ENCODE measurements at places on chromosomes 7 and 10.

GRCh38 chr10:48786606-48787282, 102.1 kb downstream of the WDFY4 start:
- no peak for DNase-seq

GRCh38 chr10:84822931-84823630, 494.7 kb downstream of the CCSER2 start:
- no peak for DNase-seq

DNA sequence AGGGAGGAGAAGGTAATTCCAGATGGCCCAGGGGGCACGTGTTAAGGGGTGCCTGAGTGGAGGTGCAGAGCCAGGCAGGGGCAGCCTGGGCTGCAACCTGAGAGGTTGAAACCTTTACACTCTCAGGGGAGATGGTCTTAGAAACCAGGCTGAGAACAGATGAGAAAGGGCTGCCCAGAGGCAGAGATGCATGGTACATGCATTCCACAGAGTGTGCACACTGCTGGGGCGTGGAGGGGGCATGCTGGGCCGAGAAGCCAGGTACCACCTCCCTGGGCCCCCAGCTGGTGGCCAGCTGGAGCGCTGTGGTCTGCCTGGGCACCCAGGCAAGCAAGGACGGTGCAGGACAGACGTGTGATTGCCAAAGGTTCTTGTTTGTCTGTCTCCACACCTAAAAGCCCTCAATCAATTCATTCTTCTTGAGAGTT, 14.1 kb upstream of the CSGALNACT2 start:
- no peak for DNase-seq

- DNase-seq = peak; percentile 36
These were observed 151.0 kb downstream of the CHN2 start for GRCh38 chr7:29345590-29345989.

DNA sequence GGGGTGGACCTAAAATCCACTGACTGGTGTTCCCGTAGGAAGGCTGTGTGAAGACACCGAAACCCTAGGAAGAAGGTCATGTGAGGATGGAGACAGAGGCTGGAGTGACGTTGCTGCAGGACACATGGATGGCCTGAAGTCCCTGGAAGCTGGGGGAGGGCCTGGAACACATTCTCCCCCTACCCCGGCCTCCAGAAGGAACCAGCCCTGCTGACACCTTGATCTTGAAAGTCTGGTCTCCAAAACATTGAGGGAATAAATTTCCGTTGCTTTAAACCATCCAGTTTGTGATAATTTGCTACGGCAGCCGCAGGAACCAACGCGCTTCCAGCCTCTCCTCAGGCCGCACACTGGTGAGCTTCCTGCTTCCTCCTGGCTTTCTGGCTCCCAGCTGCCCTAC, 288.2 kb downstream of the GLRX3 start:
- DNase-seq = no peak

- no peak for DNase-seq
These were observed 64.0 kb upstream of the FERD3L start for GRCh38 chr7:19209166-19209696.

DNA sequence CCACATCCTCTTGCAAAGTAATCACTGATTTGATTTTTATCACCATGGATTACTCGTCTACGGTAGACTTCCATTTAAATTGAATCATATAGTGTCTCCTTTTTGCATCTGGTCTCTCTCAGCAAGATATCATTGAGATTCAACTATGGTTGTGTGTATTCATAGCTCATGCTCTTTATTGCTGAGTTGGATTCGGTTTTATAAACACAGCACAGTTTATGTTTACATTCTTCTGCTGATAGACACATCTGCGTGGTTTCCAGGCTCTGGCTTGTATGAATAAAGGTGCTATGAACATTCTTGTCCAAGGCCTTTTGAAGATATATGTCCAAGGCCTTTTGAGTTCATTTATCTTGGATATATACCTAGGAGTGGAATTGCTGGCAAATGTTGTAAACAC, 356.5 kb upstream of the CELF2 start:
- no peak for DNase-seq

DNA sequence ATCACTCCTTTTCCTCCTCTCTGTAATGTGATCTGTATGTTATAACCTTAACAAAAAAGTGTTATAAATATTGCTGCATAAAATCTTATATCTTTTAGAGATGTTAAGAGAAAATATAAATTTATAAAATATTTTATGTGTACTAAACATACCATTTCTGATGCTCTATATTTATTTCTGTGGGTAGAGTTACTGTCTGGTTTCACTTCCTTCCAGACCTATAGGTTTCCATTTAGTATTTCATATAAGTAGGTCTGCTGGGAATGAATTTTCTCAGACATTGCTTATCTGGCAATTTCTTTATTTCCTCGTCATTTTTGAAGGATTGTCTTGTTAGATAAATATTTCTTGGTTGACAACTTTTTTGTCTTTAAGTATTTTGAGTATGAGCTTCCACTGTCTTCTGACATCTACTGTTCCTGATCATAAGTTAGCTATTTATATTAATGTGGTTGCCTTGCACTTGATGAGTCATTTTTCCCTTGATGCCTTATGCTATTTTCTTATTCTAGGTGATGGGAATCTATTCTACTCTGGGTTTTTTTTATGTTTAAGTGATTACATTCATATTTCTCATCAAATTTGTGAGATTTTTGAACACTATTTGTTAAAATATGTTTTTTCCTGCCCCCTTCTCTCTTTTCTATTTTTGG, 11.2 kb upstream of the THSD7A start:
- no peak for DNase-seq

DNA sequence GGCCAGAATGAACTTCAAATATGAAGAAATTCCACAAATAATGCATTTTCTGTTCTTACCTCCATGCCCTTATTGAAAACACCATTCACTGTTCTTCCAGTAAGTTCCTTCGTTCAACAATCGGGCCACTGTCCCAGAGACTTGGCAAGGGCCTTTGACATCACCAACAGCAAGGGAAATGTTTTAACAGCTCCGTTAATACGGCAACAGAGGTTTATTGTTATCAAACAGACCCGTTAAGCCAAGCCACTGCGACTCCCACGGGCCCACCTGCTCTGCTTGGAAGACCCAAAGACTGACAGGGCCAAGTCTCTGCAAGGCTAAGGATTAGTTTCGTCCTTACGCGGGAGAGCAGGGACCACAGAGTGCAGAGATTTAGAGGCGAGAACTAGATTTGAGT, 43.4 kb upstream of the LYZL1 start:
- no peak for DNase-seq

DNA sequence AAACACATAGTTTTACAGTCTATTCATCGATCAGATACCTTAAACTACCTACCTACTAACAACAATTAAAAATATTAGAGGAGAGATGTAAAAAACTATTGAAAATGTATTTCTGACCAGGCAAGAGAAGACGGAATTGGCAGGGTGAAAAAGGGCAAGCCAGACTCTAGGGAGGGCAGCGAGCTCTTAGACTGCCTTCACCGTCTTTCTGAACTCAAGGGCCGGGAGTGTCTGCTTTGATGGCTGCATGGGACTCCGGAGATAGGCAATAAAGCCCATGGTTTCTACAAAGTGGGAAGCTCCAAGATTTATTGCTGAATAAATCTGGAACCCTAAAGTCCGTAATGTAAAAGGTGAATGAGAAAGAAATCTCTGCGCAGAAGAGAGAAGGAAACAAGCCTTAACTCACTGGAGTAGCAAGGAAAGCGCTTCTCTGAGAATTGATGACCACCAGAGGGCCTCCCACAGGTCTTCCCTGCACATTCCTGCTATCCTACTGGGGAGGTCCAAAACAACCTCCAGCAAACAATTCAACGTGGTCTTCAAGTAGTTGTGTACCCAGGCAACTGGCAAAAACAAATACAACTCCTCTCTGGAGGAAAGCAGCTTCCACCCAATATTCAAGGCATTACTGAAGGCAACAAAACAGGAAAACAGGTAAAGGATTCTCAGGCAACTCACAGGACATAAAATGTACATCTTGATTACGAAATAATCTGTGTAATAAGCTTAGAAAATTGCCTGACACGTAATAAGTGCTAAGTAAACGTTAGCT, 181.3 kb downstream of the SDK1 start:
- DNase-seq = no peak

DNA sequence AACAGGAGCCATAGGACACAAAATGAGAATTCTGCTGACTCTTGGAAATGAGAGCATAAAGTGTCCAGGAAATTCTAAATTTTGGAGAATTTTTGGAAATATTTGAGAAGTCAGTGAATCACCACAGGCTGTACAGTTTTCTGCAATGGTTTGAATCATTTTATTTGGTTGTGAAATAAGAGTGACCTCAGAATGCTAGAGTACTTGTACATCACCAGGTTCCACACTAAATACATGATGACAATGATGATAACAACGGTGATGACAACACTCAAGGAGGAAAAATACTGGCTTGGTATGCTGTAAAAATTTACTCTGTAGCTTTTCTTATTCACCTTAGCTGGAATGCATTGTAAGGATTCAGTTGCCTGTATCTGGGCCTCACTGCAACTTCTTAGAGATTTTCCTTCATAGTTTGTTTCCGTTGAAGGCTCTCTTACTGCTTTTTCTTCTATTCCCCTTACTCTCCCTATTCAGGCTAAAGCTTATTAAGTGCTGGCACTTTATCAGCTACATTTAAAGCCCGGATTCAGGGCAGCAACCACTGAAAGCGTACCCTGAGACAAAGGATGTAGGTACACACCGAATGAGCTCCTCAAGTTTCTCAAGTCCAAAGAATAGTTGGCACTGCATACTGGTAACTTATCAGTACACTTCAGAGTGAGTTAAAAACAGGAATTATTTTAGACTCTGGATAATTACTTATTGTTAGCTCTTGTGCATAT, 30.2 kb upstream of the NME8 start:
- no peak for DNase-seq

DNA sequence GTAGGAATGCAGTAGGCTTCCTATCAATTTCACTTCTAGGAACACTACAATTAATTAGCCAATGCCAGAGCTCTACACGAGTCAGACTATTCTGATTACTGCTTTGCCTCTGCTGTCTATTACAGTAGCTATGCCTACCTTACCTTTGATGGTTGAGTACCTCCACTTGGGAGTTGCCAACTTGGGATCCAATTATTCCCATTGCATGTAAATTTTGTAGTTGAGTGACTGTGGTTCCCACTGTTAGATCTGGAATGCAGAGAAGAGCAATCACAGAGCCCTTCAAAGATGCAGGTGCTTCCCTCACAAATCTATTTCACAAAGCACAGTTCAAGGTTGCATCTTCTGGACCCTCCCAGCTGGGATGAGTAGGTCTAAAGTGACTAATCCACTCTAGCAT, 62.9 kb upstream of the AASS start:
- no peak for DNase-seq

GRCh38 chr7:46368871-46369270, 447.8 kb upstream of the IGFBP3 start:
- no peak for DNase-seq

DNA sequence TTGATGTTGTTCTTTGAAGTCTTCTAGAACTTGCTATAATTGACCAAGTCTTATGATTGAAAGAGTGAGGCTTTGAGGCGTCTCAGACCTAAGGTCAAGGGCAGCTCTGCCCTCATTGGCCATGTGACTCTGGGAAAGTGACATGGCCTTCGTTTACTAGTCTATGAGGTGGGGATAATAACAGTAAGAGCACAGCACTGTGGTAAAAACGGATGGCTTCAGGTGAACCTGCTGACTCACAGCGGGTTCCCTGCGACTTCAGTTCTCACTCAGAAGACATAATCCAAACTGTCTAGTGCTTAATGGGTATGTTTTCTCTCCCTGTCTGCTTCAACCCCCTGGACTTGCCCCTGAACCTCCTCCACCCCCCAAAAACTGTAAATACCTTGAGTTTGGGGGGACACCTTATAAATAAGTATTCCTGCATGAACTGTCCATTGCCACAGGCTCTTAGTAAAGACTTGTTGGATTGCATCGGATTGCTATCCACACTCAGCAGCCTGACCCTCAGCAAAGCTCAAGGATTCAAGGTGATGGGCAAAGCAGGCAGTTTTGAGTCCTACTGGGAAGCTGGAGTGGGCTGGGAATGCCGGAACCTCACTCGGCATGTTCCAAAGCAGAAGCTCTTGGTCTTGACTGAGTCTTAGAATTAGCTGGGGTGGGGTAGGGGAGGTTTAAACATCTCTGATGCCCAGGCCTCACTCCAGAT, 304.6 kb downstream of the KLF6 start:
- peak; percentile 30 for DNase-seq

GRCh38 chr7:15747712-15748111, 61.2 kb upstream of the MEOX2 start:
- DNase-seq = no peak

GRCh38 chr7:95899919-95900513, 127.7 kb downstream of the DYNC1I1 start:
- DNase-seq = no peak

- DNase-seq = peak; percentile 32
These were observed 13.7 kb upstream of the INMT start for GRCh38 chr7:30738026-30738915.

GRCh38 chr10:11225935-11226334, 208.3 kb downstream of the CELF2 start:
- peak; percentile 75 for DNase-seq

GRCh38 chr10:79422178-79422892, 23.1 kb downstream of the ZCCHC24 start:
- DNase-seq = no peak

DNA sequence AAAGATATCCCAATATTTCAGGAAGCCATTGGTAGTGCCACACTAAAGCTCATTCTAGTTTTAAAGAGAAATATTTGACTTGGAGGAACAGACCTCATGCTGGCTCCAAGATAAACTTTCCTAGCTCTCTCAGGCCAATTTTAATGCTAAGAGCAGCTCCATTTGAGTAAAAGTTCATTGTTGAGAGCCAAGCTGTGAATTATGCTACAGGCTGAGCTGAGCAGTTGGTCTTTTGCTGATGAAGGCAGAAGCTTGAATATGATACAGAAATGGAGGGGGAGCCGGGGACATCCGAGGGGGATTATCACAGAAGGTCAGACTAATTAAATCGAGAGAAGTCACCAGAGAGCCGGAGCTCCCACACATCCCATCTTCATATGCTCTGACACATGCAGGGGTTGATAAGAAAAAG, 175.7 kb upstream of the AUTS2 start:
- no peak for DNase-seq

DNA sequence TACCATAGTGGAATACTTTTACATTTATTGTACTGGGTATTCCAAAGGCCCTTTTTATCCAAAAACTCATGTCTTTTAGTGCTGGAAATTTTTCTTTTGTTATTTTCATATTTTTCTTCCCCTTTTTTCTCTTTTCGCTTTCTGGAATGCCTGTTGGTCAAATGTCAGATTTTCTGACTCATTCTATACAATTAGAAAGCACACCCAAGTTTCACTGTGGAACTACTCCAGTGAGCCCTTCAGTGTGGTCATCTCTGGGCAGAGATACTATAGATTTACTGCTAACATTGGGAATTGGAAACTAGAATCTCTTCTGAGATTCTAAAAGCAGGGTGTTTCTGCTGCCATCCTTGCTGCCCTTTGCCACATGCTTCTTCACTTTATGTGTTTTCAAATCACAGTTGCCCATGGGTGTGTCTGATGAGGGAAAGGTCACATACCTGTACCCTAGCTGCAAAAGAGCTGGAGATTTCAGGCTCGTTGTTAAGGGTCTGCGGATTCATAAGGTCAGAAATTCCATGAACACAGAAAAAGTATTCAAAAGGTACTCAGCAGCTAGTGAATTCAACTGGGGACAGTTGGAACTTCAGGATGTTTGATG, 5.6 kb upstream of the WASL start:
- DNase-seq = no peak

Measured in activated T-cell treated with anti-CD3 and anti-CD28 coated beads, Interleukin-2, amount 50 U/mL, for 48 hours (primary cell).